GM23338 (cell line): ENCODE measurements at places on chromosomes 12 and 14. TPM values are rescaled to one million over a fixed set of nuclear protein-coding genes. Genes with fewer than 3 reads are reported as not detected.

DNA sequence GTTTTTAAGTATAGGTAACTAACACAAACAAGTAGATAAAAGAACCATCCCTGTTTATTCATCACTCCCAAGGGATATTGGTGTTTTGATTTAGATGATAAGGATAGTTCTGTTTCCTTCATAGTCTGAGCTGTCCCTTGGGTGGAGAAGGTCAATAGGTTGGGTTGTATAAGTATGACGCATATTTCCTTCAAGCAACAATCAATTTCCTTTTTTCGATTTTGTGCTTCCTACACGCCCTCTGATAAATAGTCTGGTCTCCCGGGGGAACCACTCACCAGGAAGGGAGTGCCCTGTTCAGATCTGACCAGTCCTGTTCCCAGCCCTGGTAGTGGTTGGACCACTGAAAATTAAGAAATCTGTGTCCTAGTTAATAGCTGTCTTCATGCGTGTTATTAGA lies 378.8 kb upstream of the FAR2 start:
- no peaks in the 10 kb centered on the region for H3K4me1 ChIP-seq
- H3K27ac ChIP-seq, result no peak overlapping the region
- no peaks in the 10 kb centered on the region for H3K27me3 ChIP-seq
- no peak overlapping the region for H3K4me3 ChIP-seq
- no peaks in the 10 kb centered on the region for H3K36me3 ChIP-seq

DNA sequence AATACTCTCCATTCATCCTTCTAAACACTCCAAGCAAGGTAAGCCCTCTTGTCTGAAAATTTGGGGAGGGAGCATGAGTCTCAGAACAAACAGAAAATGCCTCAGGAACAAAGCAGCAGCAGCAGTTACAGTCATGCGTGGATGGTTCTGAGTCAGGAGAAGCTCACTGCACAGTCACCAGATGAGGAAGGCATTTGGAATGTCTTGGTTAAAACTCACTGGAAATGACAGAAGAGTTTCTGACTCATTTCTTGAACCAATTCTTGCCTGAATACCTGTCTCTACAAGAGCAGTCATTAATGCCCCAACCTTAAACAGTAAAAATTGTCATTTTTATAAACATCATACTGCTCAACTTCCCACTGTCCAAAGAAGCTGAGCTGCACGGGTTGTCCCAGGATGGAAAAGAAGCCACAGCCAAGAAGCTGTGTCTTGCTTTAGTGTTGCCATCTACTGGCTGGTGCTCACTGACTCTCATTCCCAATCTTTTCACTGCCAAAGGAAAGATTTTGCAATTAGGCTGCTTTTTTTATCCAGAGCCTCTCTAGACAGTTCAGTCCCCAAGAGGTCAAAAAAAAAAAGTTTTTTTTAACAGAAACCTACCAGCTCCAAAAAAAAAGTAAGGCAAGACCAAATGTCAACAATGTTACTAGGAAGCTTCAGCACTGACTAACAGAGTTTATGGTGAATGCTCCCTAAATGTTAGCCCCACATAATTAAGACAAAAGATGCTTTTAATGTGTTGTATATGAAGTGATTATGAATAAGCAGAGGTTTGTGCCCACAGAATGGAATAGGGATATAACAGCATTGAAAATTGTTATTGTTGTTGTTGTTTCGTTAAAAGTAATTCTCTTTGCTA lies 40.4 kb downstream of the KICS2 start:
- H3K27ac ChIP-seq, result no peak overlapping the region
- no peaks in the 10 kb centered on the region for H3K4me1 ChIP-seq
- peak; percentile 42 for DNase-seq
- H3K36me3 ChIP-seq, result no peaks in the 10 kb centered on the region

- DNase-seq, result no peak
- H3K27ac ChIP-seq, result no peak overlapping the region
- H3K4me1 ChIP-seq, result no peaks in the 10 kb centered on the region
- no peaks in the 10 kb centered on the region for H3K27me3 ChIP-seq
- no peak overlapping the region for H3K4me3 ChIP-seq
- H3K36me3 ChIP-seq, result no peaks in the 10 kb centered on the region
These were observed 278.9 kb upstream of the GARIN2 start for GRCh38 chr14:66910311-66910840.

- H3K36me3 ChIP-seq, result no peaks in the 10 kb centered on the region
- H3K4me1 ChIP-seq, result peaks cover 16% of the 10 kb centered on the region
- no peak for DNase-seq
- peak overlapping the region; percentile 86 for H3K4me3 ChIP-seq
- H3K27ac ChIP-seq, result no peak overlapping the region
These were observed 1.4 kb downstream of the SUSD6 start for GRCh38 chr14:69612783-69613130.

DNA sequence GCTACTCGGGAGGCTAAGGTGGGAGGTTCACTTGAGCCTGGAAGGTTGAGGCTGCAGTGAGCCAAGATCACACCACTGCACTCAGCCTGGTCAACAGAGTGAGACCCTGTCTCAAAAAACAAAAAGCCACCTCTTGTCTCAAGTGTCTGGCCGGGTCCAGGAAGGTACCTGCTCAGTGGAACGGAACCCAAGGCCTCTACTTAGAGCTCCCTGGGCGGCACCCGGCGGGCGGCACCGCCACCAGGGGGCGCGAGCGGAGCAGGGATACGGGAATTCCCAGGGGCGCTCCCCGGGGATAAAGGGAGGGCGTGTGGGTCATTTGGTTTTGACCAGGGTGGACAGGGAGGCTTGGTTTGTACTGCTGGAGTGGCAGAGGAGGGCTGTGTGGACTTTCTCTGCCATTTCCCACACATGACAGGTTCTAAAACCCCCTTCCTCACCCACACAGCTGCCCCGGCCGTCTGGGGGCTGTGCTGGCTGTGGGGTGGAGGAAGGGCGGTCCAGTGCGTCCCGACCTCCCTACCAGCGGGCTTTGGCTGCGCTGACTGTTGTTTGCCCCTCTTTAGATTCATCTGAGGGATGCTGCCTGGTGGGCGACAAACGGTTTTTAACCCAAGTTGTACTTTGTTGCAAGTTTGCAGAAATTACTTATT lies 91.4 kb downstream of the SETD3 start:
- no peaks in the 10 kb centered on the region for H3K27me3 ChIP-seq
- H3K36me3 ChIP-seq, result 0 out of 2 replicates have a peak, but pooled peaks cover 3% of the 10 kb centered on the region
- H3K27ac ChIP-seq, result no peak overlapping the region
- peak overlapping the region; percentile 37; the same call in 1 of the 2 replicates for H3K4me3 ChIP-seq
- peaks cover 21% of the 10 kb centered on the region for H3K4me1 ChIP-seq

DNA sequence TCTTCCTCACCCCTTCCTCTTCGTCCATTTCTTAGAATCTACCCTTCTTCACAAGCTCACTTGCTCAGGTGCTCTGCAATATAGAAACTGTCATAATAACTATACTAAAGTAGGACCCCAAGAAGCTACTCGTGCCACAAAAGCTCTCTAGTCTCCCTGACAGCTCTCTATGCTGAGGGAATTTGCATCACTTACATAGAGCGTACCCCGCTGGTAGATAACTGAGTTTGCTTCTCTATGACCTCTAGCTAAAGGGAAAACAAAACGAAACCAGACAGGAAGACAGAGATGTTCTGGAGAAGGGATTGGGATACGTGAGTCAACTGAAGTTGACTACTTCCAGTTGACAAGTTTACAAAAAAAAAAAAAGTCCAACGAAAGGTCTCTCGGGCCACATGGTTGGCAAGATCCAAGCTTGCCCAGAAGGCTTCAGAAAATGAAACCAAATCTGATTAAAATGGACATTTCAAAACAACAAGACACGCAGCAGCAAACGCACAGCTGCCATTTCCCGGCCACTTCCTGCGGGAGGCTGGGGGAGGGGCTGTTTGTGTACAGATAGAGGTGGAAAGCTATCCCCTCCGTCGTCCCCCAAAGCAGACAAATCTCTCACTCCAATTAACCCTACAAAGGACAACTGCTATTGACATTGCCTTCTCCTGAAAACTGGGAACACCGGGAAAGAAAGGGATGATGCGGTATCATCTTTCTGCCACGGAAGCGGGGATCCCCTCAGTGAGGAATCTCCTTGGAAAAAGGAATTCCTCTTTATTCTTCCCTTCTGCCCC lies 1.3 kb downstream of the BAZ2A start:
- peaks cover 48% of the 10 kb centered on the region for H3K4me1 ChIP-seq
- no peaks in the 10 kb centered on the region for H3K27me3 ChIP-seq
- H3K4me3 ChIP-seq, result peak overlapping the region; percentile 97

- H3K4me3 ChIP-seq, result no peak overlapping the region
- no peaks in the 10 kb centered on the region for H3K36me3 ChIP-seq
- H3K27ac ChIP-seq, result no peak overlapping the region
- DNase-seq, result no peak
- H3K27me3 ChIP-seq, result no peaks in the 10 kb centered on the region
These were observed 116.4 kb downstream of the LRIG3 start for GRCh38 chr12:58803908-58804307.

DNA sequence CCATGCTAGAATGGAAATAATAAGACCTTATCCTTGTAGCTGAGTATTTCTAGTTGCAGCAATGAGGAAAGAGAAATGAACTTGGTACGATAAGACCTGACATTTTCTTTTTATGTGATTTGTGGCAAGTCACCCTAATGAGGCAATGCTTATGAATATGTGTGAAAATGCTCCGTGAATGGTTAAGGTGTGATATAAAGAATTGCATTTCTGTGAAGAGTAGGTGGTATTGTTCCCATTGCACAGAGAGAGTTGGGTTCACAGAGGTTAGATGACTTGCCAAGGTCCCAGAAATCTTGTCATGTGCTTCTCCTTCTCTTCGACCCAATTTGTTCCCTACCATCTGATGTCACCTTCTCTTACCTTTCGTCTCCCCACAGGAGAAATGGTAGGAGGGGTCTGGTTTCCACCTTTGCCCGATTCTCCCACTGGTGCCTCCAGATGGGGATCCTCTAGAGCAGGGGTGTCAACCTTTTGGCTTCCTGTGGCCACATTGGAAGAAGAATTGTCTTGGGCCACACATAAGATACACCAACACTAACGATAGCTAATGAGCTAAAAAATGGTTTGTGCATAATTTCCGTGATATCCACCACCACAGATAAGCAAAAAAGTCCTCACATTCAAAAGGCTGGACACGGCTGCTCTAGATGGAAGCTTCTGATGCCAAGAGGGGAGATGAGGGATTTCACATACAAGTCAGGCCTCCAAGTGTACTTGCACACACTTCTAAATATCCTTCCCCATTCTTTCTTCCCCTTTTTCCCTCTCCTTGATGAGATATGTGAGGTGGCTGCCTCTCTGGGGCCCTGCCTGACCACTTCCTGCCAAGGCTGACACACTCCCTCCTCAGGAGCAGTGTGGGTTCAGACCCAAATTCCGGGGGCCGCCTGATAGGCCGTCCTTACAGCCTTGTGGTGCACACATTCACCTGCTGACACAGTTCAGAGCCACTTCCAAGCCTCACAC lies 96.1 kb downstream of the PLXNC1 start:
- no peak for DNase-seq
- H3K27ac ChIP-seq, result no peak overlapping the region
- H3K36me3 ChIP-seq, result no peaks in the 10 kb centered on the region
- H3K4me3 ChIP-seq, result no peak overlapping the region
- no peaks in the 10 kb centered on the region for H3K4me1 ChIP-seq

GRCh38 chr14:100391724-100392123 lies 68.6 kb downstream of the SLC25A47 start:
- H3K4me3 ChIP-seq, result no peak overlapping the region
- H3K4me1 ChIP-seq, result peaks cover 13% of the 10 kb centered on the region
- H3K36me3 ChIP-seq, result no peaks in the 10 kb centered on the region
- no peak for DNase-seq
- no peaks in the 10 kb centered on the region for H3K27me3 ChIP-seq

DNA sequence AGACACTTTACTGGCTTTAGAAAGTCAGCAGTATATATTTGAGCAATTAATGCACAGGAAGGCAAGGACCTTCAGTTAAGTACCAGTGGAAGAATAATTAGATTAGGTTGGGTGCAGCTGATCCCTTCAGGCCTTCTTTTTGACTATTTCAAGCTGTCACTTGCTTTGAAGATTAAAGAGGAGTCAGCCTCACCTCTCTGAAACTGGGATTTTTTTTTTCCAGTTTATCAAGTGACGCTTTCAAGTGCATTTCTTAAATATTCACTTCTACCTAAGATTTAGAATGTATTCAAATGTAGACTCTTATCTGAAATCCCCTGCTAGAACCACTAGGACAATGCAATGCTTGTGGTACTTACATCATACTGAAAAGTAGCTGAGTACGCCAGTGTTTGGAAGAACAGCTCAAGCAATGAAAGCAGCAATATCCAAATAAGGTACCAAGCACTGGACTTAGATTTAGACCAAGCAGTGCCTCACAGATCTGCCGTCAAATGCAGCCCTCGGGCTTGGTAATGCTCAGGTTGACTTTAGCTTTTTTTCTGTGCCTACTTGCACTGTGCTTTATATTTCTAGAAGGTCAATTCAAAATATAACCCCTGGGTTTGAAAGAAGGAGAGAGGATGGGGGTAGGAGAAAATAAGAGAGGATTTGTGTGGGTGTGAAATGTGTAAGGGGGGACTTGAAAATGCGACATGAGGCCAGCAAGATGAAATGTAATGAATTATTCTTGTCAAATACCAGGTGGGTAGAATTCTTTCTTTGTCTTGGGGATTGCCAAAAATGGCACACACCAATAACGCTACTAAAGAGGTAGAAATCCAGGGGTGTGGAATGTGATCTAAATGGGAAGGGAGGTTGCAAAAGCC lies 3.7 kb upstream of the FERMT2 start:
- H3K4me1 ChIP-seq, result peaks cover 32% of the 10 kb centered on the region
- peak; percentile 42 for DNase-seq
- H3K36me3 ChIP-seq, result no peaks in the 10 kb centered on the region

GRCh38 chr12:41310367-41310766 lies 122.2 kb downstream of the PDZRN4 start:
- H3K4me3 ChIP-seq, result no peak overlapping the region
- no peak for DNase-seq
- H3K27me3 ChIP-seq, result no peaks in the 10 kb centered on the region
- H3K27ac ChIP-seq, result no peak overlapping the region
- H3K4me1 ChIP-seq, result no peaks in the 10 kb centered on the region

GRCh38 chr14:103146141-103146709 lies 23.0 kb downstream of the TNFAIP2 start:
- no peaks in the 10 kb centered on the region for H3K36me3 ChIP-seq
- H3K4me3 ChIP-seq, result no peak overlapping the region
- H3K27me3 ChIP-seq, result no peaks in the 10 kb centered on the region
- DNase-seq, result no peak
- H3K27ac ChIP-seq, result no peak overlapping the region

The DAO gene
- total RNA-seq, result not detected in 2 replicates

DNA sequence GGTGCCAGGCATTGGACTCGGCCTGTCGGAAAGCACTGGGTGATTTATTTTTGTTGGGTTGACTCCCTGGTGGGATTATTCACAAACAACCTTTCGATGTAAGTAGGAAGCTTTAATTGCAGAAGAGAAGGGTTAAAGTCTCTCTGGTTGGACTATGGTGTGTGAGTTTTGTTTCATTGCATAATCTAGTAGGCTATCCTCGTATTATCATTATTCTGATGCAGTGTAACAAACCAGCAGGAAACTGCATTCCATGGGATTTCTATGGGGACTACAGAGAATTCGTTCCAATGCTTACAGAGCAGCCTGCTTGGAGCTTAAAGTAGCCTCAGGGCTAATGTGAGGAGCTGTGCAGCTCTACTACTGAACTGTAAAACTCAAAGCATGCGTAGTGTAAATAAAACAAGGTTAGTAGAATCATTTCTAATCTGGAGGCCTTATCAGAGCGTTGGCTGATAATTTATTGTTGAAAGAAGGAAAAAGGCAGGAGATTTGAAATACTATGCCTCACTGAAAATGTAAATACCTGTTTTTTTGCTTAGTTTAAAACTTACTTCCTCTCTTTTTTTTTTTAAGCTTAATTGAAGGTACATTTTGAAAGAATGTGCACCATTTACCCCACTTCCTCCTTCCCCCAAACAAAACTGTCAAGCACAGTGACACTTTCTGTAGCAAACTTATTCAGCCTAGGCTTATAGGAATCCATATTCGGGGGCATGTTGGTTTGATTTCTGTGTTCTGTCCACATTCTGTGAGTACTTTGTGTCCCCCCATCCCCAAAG lies 226.7 kb downstream of the NPAS3 start:
- no peak overlapping the region for H3K4me3 ChIP-seq
- H3K4me1 ChIP-seq, result peaks cover 19% of the 10 kb centered on the region
- H3K27me3 ChIP-seq, result no peaks in the 10 kb centered on the region

The NPAS3 gene
- 0.08 and 0.17 TPM in 2 replicates for total RNA-seq

The GPRC5D gene
- total RNA-seq, result not detected in 2 replicates
